ENCODE measurements at places on chromosomes 6 and 20.

- DNase-seq, result no peak
Measured at GRCh38 chr6:166667796-166668610, 41.0 kb upstream of the RPS6KA2 start.

- no peak for DNase-seq
Measured at GRCh38 chr6:36886950-36887618, 1.3 kb downstream of the C6orf89 start.

- DNase-seq, result peak; percentile 66
Measured at GRCh38 chr20:46174469-46175126, 56.5 kb downstream of the CD40 start.

GRCh38 chr6:42279144-42279781, 61.6 kb upstream of the MRPS10 start:
- DNase-seq, result peak; percentile 29

DNA sequence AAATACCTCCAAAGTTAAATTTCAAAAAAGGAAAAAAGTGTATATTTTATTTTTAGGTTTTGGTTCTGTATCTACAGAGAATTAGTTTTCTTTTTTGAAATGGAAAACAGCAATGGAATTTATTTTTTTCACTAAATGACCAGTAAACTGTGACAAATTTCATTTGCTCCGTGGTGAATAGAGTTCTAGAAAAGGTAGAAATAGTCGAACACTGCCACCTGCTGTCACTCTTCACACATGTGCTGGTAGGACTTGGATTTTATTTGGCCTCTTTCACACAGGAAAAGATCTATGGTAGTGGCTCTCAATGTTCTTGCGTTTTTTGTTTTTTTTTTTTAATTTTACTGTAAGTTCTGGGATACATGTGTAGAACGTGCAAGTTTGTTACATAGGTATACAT, 312.5 kb downstream of the EYA4 start:
- no peak for DNase-seq

- DNase-seq, result no peak
Measured at GRCh38 chr20:35021831-35022230, 66.2 kb downstream of the MYH7B start.

DNA sequence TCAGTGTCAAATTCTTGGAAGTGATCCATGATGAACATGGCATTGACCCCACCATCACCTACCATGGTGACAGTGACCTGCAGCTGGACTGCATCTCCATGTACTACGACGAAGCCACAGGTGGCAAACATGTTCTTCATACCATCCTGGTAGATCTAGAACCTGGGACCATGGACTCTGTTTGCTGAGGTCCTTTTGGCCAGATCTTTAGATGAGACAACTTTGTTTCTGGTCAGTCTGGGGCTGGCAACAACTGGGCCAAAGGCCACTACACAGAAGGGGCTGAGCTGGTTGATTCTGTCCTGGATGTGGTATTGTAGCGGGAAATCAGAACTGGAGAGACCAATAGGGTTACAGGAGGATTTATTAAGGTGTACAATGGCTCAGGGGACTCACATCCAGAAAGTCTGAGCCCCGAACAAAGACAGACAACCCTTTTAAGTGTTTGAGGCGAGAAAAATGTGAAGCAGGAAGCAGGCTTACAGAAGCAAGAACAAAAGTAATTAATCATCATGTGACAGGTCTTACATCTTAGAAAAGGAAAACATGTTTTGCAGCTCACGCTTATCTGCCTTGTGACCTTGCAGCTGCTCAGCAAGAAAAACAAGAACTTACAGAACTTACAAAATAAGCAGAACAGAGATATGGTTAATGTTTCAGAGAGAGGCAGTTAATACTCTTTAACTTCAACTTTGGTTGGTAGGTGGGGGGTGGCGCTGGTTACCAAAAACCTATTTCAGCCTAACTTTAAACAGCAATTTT, 58.8 kb upstream of the MOCS1 start:
- no peak for DNase-seq

GRCh38 chr6:108133594-108134179, 32.1 kb upstream of the NR2E1 start:
- no peak for DNase-seq

- DNase-seq, result no peak
Measured at GRCh38 chr6:89007209-89008000, 44.0 kb upstream of the RNGTT start.
